ENCODE measurements at places on chromosomes 1 and 21.

DNA sequence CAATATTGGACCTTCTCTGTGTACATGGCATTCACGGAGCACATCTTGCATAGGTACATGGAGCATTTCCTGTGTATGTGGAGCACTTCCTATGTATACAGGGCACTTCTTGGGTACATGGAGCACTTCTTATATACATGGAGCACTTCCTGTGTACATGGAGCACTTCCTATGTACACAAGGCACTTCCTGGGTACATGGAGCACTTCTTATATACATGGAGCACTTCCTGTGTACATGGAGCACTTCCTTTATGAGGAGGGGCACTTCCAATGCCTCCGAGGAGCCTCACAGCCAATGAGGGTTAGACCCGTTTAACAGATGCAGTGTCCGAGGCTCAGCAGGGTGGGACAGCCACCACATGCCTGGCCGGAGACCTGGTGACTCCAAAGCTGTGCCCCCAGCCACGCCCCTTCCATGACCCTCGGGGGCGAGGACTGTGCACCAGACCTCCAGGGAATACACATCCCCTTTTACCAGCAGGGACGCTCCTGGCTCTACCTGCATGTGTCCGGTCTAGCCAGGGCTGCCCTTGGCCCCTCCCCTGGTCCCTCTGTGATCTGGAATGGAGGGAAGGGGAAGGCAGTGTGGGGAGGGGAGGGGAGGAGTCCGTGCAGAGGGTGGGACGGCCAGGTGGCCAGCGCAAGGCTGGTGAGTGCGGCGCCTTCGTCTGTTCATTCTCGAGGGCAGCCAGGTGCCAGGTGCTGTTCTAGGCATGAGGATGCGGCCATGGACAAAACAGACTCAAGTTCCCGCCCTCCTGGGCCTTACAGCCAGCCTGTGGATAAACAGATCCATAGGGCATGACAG, 195.1 kb upstream of the TMEM51 start:
- no peak for DNase-seq

- no peak for DNase-seq
Observed at GRCh38 chr1:26862781-26863684, at the start of gene SFN. Gene SFN (plus strand): TSS chr1:26863149. CDS start chr1:26863213, 64 bp downstream.

DNA sequence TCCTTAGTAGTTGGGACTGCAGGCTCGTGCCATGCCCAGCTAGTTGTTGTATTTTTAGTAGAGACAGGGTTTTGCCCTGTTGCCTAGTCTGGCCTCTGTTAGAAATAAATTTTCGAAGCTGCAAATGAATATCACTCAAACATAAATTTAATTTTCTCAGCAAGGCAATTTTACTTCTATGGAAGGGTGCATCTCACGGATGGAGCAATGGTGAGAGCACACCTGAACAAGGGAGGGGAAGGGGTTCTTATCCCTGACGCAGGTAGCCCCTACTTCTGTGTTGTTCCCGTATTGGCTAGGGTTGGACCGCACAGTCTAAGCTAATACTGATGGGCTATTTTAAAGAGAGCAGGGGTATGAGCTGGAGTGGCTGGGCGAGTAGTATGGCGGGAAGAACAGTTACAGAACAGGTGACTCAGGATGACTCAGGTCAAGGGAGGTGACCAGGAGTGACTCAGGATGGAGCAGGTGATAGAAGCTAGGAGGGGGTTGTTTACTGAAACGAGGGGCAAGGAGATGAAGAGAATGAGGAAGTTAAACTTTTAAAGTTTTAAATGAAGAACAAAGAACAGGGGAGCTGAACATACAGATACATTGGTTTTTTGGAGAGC, 7.5 kb downstream of the MDM4 start:
- no peak for DNase-seq

- DNase-seq: no peak
Observed at GRCh38 chr1:47215713-47216112, 16.3 kb downstream of the TAL1 start.

DNA sequence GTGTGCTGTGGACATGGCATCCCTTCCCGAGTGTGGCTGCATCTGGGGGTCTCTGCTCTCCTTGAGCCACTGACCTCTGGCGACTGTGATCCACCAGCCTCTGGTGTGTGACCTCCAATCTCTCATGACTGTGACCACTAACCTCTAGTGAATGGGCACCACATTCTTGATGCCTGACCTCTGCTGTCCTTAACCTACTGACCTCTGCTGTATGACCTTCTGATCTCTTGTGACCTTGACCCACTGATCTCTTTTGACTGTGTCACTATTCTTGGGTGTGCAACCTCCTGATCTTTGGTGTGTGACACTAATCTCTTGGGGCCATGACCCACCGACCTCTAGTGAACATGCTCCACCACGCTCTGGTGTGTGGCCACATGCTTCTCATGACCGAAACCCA, 45.8 kb upstream of the KDM4A start:
- no peak for DNase-seq

- no peak for DNase-seq
Observed at GRCh38 chr1:169928438-169929209, 34.9 kb upstream of the SCYL3 start.

DNA sequence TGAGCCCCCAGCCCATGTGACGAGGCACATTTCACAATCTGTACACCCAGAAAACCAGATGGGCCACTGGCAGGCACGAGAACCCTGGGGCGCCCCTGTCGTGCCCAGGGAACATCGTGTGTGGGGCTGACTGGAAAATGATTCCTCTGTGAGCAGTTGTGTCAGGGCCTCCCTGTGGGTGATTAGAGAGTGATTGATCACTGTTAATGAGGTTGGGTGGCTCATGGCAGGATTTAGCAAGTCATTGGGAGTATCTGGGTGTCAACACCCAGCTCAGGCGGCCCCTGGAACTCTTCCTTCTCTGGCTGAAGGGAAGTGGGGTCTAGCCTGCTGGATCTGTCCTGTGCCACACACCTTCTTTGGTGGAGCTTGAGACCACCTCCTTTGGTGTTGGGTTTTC, 5.7 kb downstream of the GRHL3 start:
- no peak for DNase-seq

GRCh38 chr1:50447961-50448360, 24.7 kb upstream of the DMRTA2 start:
- DNase-seq: no peak

DNA sequence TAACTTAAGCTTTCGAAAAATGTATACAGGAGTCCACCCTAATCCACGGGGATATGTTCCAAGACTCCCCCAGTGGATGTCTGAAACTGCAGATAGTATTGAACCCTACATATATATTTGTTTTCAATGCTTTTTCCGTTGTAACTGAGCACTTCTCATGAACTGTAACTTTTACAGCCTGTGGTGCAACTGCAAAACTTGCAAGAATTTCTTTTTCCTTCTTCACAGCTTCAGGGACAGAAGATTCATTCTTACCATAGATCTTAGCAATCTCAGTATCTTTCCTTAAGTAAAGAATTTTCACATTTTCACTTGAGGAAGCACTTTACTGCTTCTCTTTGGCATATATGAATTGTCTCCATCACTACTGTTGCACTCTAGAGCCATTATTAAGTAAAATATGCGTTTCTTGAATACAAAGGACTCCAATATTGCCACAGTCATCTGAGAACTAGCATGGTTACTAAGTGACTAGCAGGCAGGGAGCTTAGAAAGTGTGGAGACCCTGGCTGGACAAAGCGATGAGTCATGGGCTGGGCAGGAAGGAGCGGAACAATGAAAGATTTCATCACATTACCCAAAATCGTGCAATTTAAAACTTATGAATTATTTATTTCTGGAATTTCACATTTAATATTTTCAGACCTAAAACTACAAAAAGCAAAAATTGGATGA, 14.1 kb downstream of the DPYD start:
- no peak for DNase-seq

GRCh38 chr1:10319750-10320149, 79.1 kb upstream of the PGD start:
- no peak for DNase-seq

DNA sequence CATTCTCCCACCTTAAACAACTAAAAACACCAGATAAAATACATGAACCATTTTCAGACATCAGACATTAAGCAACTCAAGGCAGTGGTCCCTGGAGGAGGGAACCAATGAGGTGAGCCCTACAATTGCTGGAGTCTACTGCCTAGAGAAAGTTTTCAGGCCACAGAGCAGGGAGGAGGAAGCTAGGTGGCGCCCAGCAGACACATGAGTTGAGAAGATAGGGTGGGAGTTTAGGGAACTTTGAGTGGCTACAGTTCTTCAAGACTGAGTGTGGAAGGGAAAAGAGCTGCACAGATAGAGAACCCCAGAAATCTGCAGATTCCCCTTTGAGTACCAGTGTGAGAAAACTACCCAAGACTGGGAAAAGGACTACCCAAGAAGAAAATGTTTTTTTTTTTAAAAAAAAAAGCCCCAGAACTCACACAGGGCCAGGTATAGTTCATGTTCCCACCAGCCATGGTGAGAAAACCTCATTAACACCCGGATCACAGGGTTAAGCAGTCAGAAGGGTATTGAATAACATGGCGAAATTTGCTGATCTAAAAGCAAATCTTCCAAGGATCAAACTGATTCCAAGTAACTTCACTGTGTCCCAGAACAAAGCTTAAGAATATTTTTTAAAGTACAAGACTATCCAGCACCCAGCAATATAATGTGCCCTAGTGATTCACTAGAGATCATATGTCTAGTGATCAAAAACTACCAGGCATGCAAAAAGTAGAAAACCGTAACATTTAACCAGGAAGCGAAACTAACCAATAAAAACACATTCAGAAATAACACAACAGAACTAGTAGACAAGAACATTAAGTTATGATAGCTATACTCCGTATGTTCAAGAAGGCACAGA, 12.0 kb downstream of the ALDH9A1 start:
- DNase-seq: no peak

DNA sequence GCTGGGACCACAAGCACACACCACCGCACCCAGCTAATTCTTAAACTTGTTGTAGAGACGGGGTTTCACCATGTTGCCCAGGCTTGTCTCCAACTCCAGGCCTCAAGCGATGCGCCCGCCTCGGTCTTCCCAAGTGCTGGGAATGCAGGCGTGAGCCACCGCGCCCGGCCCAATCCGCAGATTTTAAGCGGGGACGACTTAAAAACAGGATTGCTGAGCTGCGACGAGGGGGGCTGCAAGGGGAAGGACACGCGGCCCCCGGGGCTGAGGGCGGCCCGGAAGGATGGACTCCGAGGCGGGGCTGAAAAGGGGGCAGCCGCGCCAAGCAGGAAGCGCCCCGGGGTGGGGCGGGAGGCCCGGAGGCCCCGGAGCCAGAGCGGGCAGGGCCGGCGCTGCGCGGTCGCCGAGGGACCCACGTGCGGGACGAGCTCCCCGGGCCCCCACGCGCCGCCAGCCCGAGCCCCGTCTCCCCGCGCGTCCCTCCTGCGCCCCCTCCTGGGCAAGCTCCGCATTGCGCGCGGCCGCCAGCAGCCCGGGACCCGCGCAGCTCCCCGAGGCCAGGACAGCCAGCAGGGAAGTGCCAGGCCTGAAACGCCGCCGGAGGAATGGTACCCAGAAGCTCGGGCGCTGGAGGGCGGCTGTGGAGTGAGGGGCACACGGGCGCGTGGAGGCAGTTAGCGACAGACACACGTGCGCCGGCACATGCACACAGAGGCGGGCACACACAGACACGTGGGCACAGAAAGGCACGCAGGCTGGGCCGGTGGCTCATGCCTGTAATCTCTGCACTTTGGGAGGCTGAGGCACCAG, 5.5 kb upstream of the PRKCZ start:
- DNase-seq: no peak

- DNase-seq: no peak
Observed at GRCh38 chr1:198601936-198602889, 36.6 kb upstream of the PTPRC start.

- DNase-seq: no peak
Observed at GRCh38 chr1:60942896-60943638, 139.3 kb upstream of the NFIA start.

DNA sequence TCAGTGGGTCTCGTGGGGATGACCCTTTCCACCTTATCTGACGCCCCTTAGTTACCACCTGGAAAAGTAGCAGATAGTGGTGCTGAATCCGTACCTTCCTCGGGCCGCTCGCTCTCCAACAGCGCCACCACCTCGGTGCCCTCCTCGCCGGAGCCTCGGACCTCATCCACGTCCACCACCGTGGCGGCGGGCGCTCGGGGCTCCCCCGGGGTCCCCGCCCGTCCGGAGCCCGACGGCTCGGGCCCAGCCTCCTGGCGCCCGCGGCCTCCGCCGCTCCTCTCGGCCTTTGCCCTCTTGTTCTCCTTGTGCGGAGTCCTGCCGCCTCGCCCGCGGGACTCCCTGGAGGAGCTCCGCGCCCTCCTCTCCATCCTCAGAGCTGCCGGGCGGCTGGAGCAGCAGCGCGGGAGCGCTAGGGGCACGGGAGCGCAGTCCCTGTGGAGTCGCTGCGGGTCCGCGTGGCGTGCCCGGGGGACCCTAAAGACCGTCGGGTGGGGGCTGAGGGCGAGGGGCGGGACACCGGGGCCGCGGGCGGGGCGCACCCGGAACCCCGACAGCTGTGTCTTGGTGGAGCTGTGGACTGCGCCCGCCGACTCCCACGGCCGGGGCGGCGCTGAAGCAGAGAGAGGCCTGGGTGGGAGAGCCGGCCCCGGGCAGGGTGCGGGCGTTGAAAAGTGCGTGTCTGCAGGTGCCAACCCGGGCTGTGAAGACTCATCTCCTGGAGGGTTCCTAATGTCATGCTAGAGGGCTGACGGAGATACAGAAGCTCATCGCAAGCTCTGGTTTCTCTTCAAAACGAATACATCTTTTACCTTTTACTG, at the start of gene NPHS2:
NPHS2 (minus strand) TSS at position 452 of the 818 bp plus-strand sequence; CDS start at position 368, 84 bp downstream.
- DNase-seq: no peak

DNA sequence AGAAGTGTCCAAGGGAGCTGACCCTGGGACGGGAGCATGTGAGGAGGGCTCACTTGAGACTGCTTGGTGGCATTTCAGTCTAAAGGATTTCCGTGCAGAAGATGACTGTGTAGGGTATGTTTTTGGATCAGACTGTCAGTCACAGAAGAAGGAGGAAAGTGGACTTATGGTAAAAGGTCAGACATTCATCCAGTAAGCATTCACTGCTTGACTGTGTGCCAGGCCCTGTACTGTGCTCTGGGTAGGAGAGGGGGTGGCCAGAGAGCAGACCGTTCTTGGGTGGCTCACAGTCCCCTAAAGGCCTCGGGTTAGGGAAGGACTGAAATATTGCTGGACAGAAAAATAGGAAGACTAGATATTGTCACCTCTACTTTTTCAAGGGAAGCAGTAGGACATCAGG, 2.1 kb upstream of the SERINC2 start:
- DNase-seq: no peak

DNA sequence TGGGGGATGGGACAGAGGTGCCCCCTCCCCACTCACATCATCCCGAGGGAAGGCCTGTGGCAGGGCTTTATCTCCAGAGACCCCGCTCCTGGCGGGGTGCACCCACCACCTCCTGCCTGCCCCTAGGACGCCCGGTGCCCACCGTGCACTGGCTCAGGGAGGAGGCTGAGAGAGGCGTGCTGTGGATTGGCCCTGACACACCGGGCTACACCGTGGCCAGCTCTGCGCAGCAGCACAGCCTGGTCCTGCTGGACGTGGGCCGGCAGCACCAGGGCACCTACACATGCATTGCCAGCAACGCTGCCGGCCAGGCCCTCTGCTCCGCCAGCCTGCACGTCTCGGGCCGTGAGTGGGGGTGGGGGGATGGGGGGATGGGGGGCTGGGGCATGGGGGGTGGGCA, 71.7 kb downstream of the TRIM11 start:
- no peak for DNase-seq

- no peak for DNase-seq
Observed at GRCh38 chr1:220684890-220685289, 5.3 kb upstream of the C1orf115 start.
